Stimulated activated effector memory CD8-positive, alpha-beta T cell treated with anti-CD3 and anti-CD28 coated beads, Interleukin-12 subunit alpha, Interleukin-12 subunit beta, amount 100 ng/mL, for 72 hours (primary cell): ENCODE measurements at places on chromosomes 7 and 10.

- no peak for DNase-seq
Observed at GRCh38 chr10:63206576-63206975, 73.4 kb downstream of the NRBF2 start.

- no peak for DNase-seq
Observed at GRCh38 chr10:71725249-71725648, 5.7 kb upstream of the C10orf105 start.

DNA sequence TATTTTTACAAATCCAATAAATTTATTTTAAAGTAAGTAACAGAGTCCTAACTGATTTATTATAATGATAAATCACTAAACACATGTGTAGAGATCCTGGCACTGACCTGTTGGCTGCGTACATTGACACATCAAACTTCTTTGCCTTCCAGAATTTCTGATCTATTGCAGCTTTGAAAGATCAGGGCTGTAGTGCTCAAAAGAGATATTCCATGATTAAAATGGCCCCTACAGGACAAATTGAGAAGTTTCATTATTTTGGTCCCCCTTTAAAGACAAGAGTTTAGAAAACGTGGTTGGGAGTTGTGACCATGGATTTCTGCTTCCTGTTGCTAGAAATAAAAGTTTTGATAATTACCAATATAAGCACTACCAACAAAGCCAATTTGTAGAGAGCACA is 87.7 kb upstream of the PDK4 start:
- DNase-seq: no peak

GRCh38 chr10:6202098-6202683 is 541 bp upstream of the PFKFB3 start:
- DNase-seq: no peak

DNA sequence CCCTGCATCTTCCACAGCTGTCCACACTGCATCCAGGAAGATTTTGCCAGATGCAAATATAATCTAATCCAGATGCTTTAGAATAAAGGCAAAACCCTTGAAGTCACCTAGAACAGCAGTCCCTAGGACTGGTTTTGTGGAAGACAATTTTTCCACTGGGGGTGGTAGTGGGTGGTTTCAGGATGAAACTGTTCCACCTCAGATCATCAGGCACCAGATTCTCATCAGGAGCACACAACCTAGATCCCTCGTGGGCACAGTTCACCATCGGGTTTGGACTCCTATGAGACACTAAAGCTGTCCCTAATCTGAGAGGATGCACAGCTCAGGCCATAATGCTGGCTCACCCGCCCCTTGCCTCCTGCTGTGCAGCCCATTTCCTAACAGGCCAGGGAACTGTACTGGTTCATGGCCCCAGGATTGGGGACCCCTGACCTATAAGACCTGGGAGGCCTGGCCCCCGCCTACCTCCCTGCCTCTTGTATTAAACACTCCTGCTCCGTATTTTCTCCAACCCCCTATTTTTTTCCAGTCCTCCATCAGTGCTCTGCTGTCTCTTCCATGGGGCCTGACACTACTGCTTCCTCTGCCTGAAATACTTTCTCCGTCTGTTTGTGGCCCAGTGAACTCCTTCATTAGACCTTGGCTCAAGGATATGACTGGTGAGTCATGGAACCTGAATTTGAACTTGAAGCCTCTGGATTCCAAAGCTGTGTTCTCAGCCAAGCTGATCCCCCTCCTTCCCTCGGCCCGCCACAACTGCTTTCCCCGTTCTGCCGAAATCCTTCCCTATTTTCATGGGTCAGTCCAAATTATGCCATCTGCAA is 79.9 kb upstream of the RHEB start:
- DNase-seq: no peak

GRCh38 chr7:5578495-5578894 is 154.9 kb upstream of the TNRC18 start:
- no peak for DNase-seq

DNA sequence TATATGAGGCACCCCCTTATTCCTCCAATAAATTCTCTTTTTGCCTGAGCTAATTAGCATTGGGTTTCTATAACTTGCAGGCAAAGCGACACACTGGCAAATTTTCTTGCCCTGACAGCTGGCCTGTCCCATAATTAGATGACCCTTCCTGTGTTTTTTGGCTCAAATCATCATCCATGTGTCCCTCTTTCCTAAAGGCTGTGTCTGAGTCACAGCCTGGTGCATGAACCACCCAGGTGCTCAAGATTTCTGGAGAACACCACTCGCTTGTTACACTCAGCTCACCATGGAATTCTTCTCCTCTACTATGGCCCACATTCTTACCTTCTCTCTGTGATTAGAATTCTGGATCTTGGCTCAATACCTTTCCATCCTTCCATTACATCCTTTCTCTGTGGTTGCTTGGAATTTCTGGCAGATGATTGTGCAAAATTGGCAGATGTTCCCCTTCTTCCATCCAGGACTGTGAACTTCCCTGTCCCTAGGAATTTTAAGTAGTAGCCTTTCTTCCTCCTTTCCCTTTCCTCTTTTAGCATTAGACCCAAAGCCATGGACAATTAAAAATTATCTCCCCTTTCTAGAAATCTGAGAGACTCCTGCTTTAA is 116.0 kb upstream of the ANKRD1 start:
- DNase-seq: no peak

- DNase-seq: no peak
Observed at GRCh38 chr7:1404898-1405548, 54.2 kb downstream of the MICALL2 start.
